Esophagus mucosa (tissue), 1 donor: ENCODE measurements at places on chromosomes 3 and 15. TPM values are rescaled to one million over a fixed set of nuclear protein-coding genes. Genes with fewer than 3 reads are reported as not detected.

DNA sequence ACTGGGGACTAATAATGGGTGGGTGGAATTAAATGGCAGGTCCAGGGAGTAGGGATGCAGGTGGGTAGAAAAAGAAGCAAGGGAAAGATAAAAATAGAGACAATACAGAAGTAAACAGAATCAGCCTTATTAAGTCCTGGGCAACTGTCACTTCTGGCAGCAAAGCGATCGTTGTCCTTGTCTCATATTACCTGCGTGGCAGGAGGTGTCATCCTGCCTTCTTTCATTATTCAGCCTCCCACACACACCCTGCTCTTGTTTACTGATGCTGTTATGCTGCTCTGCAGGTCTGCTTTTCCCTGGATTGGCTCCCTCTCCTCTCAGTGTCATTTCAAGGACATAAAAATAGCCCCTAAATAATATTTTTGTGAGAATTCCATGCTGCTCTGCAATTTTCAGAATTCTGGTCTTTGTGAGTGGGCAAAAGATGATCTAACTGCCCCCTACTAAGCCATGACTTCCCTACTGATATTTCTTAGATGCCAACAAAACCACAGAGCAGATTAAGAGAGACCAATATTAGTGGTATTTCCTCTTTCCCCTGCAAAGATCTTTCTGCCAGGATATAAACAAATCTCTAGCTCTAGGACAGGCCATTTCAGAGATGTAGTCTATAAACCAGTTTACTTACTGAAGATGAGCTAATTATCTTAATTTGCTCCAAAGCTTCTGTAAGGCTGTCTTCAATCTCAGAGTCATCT, 8.5 kb downstream of the VEPH1 start:
- no peak for ATAC-seq

DNA sequence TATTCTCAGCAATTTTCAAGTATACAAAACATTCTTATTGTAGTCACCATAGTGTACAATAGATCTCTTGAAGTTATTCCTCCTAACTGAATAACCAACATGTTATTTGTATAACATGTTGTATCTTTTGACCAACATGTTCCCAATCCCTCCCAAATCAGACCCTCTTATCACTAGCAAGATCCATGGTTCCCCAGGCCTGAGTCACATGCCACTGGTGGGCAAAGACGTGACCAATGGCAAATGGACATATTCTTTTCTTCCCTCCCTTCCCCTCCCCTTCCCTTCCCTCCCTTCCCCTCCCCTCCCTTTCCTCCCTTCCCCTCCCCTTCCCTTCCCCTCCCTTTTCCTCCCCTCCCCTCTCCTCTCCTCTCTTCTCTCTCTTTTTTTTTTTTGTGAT, 45.4 kb downstream of the AMOTL2 start:
- no peak for ATAC-seq

DNA sequence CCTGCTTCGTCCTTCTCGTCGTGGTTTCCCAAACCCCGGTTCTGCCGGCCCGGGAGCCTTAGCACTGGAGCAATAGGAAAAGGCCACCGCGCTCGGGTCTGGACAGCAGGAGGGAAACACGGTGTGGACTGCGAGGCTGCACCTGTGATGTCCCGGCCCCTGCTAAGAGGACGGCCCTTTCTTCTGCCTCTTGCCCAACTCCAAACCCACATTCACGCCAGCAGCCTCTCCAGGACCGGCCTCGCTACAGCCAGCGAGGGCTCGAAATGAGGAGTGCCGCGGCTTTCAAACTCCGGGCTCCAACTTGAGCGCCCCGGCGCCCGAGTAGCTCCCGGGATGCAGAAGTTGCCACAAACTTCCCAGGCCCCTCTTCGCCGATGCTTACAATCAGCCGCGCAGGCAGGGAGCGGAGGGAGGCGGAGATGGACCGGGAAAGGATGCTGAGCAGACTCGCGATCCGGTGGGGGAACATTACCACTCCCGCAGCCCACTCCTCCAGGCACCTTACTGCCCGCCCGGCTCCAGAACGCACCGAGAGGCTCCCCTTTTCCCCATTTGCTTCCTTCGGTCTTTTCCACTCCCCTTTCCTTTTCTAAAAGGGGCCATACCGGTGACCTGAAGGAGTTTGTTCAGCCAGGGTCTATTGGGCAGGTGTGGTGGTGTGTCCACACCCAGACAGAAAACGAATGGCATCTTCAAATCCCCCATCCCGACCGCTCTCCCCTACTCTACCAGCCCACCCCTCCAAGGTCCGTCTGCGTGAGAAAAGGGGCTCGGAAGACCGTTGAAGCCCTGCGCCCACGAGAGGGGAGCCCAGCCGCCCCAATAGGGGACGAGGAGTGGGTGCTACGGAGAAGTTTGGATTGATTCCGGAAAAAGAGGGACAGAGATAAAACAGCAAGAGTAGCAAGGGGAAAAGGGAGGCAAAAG, 18.8 kb upstream of the SATB1 start:
- ATAC-seq: peak; percentile 12

The CORO2B gene
- total RNA-seq: 0.12 TPM

The ZNF860 gene
- total RNA-seq: 2.9 TPM

DNA sequence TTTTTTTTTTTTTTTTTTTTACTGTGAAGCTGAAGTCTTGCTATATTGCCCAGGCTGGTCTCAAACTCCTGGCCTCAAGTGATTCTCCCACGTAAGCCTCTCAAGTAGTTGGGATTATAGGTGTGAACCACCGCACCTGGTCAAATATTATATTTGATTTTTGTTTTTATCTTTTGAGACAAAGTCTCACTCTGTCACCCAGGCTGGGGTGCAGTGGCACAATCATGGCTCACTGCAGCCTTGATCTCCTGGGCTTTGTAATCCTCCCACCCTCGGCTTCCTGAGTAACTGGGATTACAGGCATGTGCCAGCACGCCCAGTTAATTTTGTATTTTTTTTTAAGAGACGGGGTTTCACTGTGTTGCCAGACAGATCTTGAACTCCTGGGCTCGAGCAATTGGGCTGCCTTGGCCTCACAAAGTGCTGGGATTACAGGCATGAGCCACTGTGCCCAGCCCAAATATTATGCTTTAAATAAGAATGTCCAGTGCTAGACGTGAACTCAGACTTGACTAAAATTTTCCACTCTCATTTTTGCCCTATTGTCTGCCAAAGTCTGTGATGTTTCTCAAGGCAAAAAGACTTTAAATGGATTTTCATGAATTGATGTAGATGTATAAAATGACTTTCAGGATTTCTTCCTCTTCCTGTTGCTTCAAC, 33.4 kb upstream of the CRBN start:
- no peak for ATAC-seq

GRCh38 chr3:195087328-195087727, 183.6 kb downstream of the XXYLT1 start:
- ATAC-seq: peak; percentile 71

DNA sequence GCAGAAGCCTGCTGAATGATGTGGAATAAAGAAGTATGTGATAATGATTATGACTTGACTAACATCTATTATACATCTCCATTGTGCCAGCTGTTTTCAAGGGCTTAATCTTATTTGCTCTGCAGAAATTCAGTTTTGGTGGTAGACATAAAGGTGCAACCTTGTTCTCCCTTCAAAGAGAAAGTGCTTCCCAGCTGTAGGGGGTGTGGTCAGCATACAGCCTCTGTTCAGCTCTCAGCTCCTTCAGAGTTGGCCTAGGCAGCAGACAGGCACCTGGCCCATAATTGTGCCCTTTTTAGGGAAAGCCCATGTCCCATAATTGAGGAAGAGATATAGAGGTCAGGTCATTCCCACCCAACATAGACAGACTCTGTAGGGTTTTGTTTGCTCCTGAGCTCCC, 104.3 kb upstream of the EOMES start:
- ATAC-seq: no peak

The CKMT1B gene
- 50.7 TPM for total RNA-seq

The ZCWPW2 gene
- total RNA-seq: 0.40 TPM

The SERPINI2 gene
- not detected for total RNA-seq

GRCh38 chr15:71294911-71295602, 179.8 kb downstream of the THSD4 start:
- ATAC-seq: peak; percentile 96
